ENCODE measurements at places on chromosomes 5 and 9.

DNA sequence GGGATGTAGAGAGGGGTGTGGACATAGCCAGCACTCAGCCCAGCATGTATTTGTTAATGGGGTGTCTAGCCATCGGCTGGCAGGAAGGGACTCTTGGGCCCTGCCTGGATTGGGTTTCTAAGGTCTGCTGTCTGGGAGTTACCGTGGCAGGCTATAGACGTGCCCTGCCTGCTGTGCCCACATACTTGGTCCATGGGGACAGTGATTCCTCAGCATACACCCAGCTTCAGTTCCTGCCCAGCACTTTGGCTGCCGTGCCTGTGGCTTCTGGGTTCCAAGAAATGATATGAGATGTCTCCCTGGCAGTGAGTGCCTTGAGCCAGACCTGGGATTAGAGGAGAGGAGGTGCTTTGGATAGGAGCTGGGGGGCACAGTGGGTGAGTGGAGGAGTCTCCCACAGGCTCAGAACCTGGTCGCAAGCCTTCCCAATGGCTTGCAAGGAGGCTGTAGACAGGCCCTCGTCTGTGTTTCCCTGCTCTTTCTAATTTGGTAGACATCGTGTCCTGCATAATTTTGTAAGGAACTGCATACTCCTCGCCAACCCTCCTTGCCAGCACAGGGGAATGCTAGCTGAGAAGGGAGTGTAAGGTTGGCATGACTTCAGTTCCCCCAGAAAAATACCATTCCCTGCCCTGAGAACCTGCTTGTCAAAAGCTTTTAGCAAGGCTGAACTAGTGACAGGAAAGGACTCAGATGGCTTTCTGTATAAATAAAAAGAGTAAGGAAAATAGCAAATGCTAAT lies 287.9 kb downstream of the ZSWIM6 start:
- no peak for DNase-seq

GRCh38 chr9:19232823-19233194 lies 2.3 kb downstream of the DENND4C start:
- DNase-seq = peak; percentile 63

GRCh38 chr5:73282383-73282782 lies 109.4 kb downstream of the TMEM174 start:
- DNase-seq = no peak

- no peak for DNase-seq
These were observed 82.1 kb downstream of the LMX1B start for GRCh38 chr9:126695701-126696400.

DNA sequence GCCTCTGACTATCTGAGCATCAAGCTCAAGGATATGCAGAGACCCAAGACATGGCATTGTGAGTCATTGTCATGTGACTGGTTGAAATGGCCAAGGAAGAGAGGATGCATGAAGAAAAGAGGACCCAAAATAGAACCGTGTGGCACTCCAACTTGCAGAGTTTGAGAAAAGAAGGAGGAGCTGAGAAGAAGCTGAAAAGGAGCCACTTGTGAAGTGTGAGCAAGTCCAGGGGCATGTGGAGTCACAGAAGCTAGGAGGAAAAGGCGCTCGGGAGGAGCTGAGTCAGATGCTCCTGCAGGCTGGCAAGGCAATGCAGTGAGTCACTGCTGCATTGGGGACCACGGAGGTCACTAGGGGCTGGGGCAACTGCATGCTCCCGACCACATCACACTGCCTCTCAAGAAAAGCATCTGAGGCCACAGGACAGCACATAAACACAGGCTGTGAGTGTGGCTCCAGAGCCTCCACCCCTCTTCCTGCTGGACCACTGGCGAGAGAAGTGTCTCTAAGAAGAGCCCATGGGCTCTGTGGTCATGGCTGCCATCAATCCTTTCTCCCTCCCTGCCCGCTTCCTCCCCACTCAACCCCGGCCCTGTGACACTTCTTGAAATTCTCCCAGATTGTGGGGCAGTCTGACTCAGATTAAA lies 197.6 kb downstream of the DRD1 start:
- peak; percentile 100 for DNase-seq

Data from fibroblast of lung (primary cell).